ENCODE measurements at places on chromosomes 5 and 9.

GRCh38 chr9:15220658-15221318 lies 86.2 kb downstream of the TTC39B start:
- no peak for DNase-seq

DNA sequence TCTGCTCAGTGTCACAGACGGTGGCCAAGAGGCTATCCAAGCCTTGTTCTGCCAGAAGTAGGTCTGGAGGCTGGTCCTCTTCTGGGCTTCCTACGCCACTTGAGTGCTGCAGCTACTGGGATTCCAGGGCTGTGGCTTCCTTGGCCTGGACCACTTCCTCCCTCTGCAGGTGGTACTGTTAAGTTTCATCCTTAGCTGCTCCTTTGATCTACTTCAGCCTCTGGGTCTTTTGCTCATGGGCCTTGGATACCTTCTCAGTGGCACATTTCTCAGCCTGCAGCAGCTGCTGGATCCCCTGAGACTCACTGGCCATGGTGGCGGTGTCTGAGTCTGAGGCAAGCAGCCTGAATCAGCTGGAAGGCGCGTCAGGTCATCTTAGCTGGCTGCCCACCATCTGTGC lies 10.3 kb downstream of the CNOT8 start:
- DNase-seq: no peak

- no peak for DNase-seq
These were observed 659.2 kb upstream of the CHD1 start for GRCh38 chr5:99587983-99588382.

GRCh38 chr9:69307446-69308205 lies 17.4 kb upstream of the ENTREP1 start:
- DNase-seq: no peak

- DNase-seq: no peak
These were observed 22.8 kb downstream of the PPP6C start for GRCh38 chr9:125166762-125167161.

DNA sequence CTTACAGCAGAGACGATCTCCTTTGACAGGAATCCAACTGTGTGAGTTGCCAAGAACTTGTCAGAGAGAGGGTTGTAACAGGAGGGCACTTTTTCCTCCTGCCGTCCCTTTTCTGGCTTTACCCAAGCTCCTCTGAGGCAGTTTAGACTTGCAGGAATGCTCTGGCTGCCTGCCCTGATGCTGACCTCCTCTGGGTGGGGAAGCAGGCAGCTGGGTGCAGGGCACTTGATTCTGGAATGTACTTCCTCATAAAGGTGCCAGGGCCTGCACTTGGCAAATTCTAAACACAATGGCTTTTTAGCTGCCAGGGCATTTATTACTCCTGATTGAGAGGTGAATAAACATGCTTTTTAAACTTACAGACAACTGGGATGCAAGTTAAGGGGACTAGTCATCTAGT lies 190.4 kb downstream of the EPB41L4A start:
- peak; percentile 92 for DNase-seq

- DNase-seq: no peak
These were observed 31.5 kb downstream of the TMEM245 start for GRCh38 chr9:109088221-109088620.

GRCh38 chr9:123135430-123135829 lies 102.0 kb downstream of the GPR21 start:
- no peak for DNase-seq

GRCh38 chr5:167402671-167403070 lies 888.8 kb upstream of the WWC1 start:
- DNase-seq: no peak

DNA sequence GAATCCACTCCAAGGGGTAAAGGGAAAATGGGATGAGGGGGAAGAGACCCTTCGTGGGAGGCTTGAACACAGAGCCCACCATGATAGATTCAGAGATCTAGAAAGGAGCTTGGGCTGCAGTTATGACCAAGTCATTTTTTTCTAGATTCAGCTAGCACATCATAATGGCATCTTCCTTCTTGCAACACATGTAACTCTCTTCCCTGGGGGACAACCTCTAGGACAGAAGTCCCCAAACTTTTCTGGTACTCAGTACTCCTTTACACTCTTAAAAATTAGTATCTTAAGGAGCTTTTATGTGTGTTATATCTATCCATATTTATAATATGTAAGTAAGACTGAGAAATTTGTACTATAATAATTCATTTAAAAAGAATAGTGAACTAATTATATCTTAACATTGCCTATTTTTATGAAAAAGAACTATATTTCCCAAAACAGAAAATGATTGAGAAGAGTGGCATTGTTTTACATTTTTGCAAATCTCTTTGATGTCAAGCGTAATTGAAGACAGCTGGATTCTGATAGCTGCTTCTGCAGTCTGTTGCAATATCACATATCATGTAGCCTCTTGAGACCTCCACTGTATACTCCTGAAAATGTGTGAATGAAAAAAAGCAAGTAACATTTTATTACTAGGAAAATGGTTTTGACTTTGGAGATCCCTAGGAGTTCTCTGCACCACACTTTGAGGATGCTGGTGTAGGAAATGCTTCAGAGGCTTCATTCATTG lies 875 bp downstream of the ACO1 start:
- no peak for DNase-seq

GRCh38 chr9:14320271-14321181 lies 6.6 kb upstream of the NFIB start:
- DNase-seq: no peak

- no peak for DNase-seq
These were observed 87.7 kb upstream of the LRRTM2 start for GRCh38 chr5:138962614-138963370.

- DNase-seq: peak; percentile 65
These were observed 1.1 kb downstream of the FEM1C start for GRCh38 chr5:115543365-115544042.

- DNase-seq: no peak
These were observed 2.4 kb upstream of the STC2 start for GRCh38 chr5:173330338-173331206.

DNA sequence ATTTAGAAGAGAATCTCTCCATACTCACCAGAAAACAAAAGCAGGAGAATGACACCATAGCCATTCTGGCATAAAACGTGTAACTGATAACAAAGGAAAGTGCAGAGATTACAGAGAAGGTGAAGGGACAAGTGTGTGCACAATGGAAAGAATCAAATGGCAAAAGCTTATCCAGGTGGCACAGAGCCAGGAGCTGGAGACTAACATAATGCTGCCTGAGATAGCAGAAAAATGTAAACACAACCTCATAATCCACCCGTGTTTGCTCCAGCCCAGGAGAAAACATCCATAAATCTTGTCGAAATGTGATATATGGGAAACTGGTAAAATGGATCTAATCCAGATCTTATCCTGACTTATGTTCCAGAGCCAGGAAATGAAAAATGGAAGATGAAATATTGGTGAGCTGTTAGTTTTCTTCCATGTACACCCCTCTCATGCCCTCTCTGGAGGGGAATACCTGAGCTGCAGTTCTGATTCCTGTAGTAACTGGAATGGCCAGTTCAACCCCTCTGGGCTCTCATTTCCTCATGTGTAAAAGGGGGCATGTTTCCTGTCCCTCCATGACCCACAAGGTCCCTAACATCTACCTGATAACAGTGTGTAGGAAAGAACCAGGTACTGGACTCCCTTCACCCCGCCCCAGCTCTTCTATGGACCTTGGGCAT lies 212.3 kb upstream of the DAPK1 start:
- DNase-seq: no peak

- DNase-seq: no peak
These were observed 396.0 kb downstream of the LRRC70 start for GRCh38 chr5:62974623-62975022.

DNA sequence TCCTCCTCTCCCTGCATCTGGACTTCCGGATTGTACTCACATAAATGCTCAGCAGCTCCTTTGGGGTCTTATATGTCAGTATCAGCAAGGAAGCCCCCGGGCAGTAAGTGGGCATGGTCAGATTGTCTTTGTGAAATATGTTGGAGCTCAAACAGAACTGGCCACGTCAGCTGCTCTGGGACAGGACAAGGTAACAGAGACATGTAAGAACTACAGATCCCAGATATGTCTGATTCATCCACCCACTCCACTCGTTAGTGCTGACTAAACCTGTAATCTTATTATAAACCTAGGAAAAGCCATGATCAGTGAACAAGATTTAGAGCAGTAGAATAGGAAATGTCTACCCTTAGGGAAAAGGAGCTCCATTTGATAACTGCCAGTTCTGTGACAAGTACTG lies 561.8 kb downstream of the CETN3 start:
- DNase-seq: no peak

DNA sequence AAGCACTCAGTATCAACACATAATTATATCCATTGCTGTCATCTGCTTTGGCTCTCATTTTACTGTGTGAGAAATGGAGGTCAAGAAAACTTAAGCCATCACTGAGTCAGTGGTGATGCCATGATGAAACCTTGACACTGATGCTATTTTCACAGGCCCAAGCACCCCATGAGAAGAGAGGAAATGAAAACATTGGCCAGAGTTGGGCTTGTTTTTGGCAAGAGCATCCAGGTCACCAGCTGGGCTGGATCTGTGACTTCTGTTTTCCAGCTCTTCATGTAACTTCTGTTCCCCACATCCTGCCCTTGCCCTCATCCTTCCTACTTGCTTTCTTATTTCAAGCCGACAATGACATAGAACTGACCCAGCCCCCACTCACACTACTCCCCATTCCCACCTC lies 10.0 kb downstream of the LCP2 start:
- DNase-seq: peak; percentile 69

DNA sequence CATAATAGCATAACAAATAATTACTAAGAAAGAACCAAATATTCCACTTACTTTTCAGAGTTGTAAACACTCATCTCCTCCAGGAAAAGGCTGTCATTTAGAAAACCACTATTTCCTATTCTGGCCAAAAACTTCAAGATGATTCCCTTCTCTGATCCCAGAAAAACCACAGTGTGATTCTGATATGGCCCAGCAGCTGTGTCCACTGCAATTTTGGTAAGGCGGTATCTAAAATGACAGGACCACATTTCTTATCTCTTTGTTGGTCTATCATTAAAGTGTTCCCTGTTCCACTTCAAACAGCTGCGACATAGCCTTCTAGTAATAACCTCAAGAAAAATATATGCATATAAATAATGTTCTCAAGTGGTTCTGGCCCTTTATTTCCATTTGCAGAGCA lies 96.1 kb downstream of the SEMA6A start:
- no peak for DNase-seq

DNA sequence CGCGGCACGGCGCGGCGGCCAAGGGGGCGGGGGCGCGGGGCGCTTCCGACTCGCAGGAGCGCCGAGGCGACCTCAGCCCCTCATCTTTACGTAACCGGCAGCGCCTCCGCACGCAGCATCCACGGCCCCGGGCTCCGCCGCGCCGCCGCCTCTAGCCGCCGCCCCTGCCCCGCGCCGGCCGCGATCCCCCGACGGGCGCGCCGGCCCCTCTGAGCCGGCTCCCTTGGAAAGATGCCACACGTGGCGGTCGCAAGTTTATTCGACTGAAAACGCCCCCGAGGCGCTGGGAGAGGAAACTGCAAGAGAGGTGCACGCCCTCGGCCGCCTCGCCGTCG lies 1.0 kb downstream of the KLF9 start:
- DNase-seq: peak; percentile 91
